Frontal cortex (tissue), 4 donors: ENCODE measurements at places on chromosomes 7 and 10. TPM values are rescaled to one million over a fixed set of nuclear protein-coding genes. Genes with fewer than 3 reads are reported as not detected.

DNA sequence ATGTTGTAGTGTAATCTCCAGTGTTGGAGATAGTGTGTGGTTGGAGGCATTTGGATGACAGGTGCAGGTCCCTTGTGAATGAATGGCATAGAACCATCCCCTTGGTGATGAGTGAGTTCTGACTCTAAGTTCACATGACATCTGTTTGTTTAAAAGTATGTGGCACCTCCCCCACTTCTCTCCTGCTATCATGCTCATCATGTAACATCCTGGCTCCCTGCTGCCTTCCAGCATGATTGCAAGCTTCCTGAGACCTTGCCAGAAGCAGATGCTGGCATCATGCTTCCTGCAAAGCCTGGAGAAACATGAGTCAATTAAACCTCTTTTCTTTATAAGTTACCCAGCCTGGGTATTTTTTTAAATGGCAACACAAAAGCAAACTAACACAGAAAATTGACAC, 499.0 kb upstream of the SEMA3D start:
- DNase-seq: no peak

GRCh38 chr10:97215619-97216260, 30.0 kb upstream of the SLIT1 start:
- no peak for DNase-seq

GRCh38 chr7:106071356-106071998, 40.6 kb downstream of the SYPL1 start:
- DNase-seq: no peak

GRCh38 chr7:20203316-20203715, 13.9 kb downstream of the MACC1 start:
- no peak for DNase-seq

Gene NANOS1
- 7.3 TPM for total RNA-seq

GRCh38 chr7:1990001-1990670, 242.6 kb downstream of the MAD1L1 start:
- DNase-seq: no peak

DNA sequence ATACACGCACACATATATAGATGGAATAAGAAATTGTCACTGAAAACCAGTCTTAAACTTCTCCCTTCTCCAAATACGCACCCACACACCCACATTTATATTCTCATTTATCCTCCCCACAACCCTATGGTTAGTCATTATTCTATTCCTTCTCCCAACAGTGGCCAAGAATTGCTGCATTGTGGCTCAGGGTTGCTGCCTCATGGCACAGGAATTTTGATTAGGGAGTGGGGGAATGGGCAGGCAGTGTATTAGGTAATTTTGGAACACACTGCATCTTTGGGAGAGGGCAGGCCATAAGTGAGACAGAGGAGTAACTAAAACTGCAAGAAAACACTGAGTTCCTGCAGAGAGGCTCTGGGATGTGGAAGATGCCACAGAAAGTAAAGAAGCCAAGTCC, 35.7 kb downstream of the NAPEPLD start:
- no peak for DNase-seq

- DNase-seq: no peak
These were observed 72.4 kb downstream of the CTTNBP2 start for GRCh38 chr7:117800841-117801240.

Gene DPY19L1
- 25.7 TPM for total RNA-seq

DNA sequence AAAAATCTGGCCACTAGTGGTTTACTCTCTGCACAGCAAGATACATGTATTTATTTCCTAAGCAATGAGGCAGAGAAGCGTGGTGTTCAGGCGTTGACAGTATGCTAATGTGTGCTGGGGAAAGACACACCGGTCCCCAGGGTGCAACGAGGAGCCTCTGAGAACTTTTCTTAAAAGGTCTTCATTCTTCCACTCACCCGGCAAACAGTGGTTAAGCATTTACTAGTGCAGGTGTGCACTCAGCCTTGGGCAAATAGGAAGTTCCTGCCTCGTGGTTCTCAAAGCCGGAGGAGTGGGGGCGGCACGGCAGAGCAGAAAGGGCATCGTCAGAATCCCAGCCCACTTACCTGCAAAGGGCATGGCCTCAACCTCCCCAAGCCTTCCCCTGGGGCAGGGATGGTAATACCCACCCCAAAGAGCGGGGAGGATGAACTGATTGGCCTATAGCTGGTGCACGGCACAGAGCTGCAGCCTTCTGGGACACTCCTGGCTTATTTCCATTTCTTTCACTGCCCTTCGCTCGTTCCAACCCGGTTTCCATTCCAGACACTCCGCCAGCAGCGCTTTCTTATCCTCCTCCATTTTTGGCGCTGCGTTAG, 184.3 kb upstream of the CTBP2 start:
- no peak for DNase-seq

- no peak for DNase-seq
These were observed 116.4 kb upstream of the ASAH2 start for GRCh38 chr10:50367732-50368131.
